Naive thymus-derived CD8-positive, alpha-beta T cell (primary cell): ENCODE measurements at places on chromosomes 5 and 9. TPM values are rescaled to one million over a fixed set of nuclear protein-coding genes. Genes with fewer than 3 reads are reported as not detected.
A peak's percentile ranks its signal among the peaks of the same experiment; 100 is the strongest.

GRCh38 chr5:149217803-149218155 lies 53.9 kb upstream of the AFAP1L1 start:
- H3K36me3 ChIP-seq = no peaks in the 10 kb centered on the region
- H3K27me3 ChIP-seq = no peaks in the 10 kb centered on the region
- H3K27ac ChIP-seq = no peak overlapping the region
- no peak for DNase-seq

GRCh38 chr9:117705386-117705785 lies 1.2 kb downstream of the TLR4 start:
- H3K36me3 ChIP-seq = no peaks in the 10 kb centered on the region
- no peak overlapping the region for H3K27ac ChIP-seq
- DNase-seq = no peak
- no peaks in the 10 kb centered on the region for H3K4me1 ChIP-seq
- H3K4me3 ChIP-seq = no peak overlapping the region
- H3K27me3 ChIP-seq = peaks cover 18% of the 10 kb centered on the region

GRCh38 chr5:127867022-127867783 lies 164.0 kb downstream of the CCDC192 start:
- H3K27me3 ChIP-seq = peaks cover 4% of the 10 kb centered on the region
- no peaks in the 10 kb centered on the region for H3K36me3 ChIP-seq
- no peaks in the 10 kb centered on the region for H3K4me1 ChIP-seq
- H3K4me3 ChIP-seq = no peak overlapping the region
- no peak overlapping the region for H3K27ac ChIP-seq

GRCh38 chr9:6944093-6944551 lies 186.3 kb downstream of the KDM4C start:
- H3K4me3 ChIP-seq = no peak overlapping the region
- H3K36me3 ChIP-seq = peaks cover 11% of the 10 kb centered on the region

DNA sequence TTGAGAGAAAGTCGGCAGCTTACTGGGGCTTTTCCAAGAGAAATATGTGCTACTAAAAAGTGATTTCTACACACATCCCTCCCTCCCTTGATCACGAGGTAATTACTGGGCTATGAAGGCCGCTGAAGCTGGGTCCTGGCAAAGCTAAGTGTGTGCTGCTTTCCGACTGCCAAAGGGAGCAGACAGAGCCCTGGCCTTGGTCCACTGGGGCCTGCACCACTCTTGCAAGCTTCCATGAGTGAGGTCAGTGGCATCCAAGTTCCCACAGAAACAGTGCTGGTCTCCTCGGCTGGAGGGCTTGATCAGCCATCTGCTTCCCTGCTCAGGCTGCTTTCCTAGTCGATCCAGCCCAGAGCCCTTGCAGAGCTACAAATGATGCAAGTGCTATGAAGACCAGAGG lies 154.8 kb upstream of the LHFPL2 start:
- no peaks in the 10 kb centered on the region for H3K27me3 ChIP-seq
- H3K4me1 ChIP-seq = peaks cover 5% of the 10 kb centered on the region
- peaks cover 47% of the 10 kb centered on the region for H3K36me3 ChIP-seq

GRCh38 chr5:143360755-143361154 lies 42.7 kb downstream of the NR3C1 start:
- H3K4me3 ChIP-seq = no peak overlapping the region
- no peak for DNase-seq
- H3K27ac ChIP-seq = no peak overlapping the region
- H3K36me3 ChIP-seq = peaks cover 22% of the 10 kb centered on the region
- H3K4me1 ChIP-seq = peaks cover 36% of the 10 kb centered on the region

DNA sequence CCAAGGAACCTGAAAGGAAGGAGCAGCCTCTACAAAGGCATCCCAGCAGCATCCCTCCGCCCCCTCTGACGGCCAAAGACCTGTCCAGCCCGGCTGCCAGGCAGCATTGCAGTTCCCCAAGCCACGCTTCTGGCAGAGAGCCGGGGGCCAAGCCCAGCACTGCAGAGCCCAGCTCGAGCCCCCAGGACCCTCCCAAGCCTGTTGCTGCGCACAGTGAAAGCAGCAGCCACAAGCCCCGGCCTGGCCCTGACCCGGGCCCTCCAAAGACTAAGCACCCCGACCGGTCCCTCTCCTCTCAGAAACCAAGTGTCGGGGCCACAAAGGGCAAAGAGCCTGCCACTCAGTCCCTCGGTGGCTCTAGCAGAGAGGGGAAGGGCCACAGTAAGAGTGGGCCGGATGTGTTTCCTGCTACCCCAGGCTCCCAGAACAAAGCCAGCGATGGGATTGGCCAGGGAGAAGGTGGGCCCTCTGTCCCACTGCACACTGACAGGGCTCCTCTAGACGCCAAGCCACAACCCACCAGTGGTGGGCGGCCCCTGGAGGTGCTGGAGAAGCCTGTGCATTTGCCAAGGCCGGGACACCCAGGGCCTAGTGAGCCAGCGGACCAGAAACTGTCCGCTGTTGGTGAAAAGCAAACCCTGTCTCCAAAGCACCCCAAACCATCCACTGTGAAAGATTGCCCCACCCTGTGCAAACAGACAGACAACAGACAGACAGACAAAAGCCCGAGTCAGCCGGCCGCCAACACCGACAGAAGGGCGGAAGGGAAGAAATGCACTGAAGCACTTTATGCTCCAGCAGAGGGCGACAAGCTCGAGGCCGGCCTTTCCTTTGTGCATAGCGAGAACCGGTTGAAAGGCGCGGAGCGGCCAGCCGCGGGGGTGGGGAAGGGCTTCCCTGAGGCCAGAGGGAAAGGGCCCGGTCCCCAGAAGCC lies 30.8 kb downstream of the CD180 start:
- H3K4me1 ChIP-seq = peaks cover 64% of the 10 kb centered on the region
- peak overlapping the region; percentile 99 for H3K27ac ChIP-seq
- peaks cover 24% of the 10 kb centered on the region for H3K36me3 ChIP-seq
- H3K27me3 ChIP-seq = no peaks in the 10 kb centered on the region
- H3K4me3 ChIP-seq = peak overlapping the region; percentile 86
- DNase-seq = peak; percentile 88

GRCh38 chr5:116516021-116516420 lies 58.6 kb downstream of the SEMA6A start:
- H3K27ac ChIP-seq = no peak overlapping the region
- no peaks in the 10 kb centered on the region for H3K27me3 ChIP-seq
- H3K36me3 ChIP-seq = peaks cover 21% of the 10 kb centered on the region
- no peak overlapping the region for H3K4me3 ChIP-seq

- H3K4me3 ChIP-seq = no peak overlapping the region
- no peak for DNase-seq
- no peaks in the 10 kb centered on the region for H3K36me3 ChIP-seq
- H3K27me3 ChIP-seq = no peaks in the 10 kb centered on the region
- H3K27ac ChIP-seq = no peak overlapping the region
Measured at GRCh38 chr5:106163233-106163632, 1507.5 kb downstream of the EFNA5 start.

DNA sequence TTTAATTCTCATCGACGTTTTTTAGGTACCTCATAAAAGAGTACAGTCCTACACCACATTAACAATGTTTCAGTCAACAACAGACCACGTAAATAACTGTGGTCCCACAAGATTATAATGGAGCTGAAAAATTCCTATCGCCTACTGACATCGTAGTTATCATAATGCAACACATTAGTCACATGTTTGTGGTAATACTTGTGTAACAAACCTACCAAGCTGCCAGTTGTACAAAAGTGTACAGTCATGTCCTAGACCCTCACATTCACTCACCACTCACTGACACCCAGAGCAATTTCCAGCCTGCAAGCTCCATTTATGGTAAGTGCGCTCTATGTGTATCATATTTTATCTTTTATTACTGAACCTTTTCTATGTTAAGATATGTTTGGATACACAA lies 16.8 kb downstream of the GNAQ start:
- H3K4me3 ChIP-seq = no peak overlapping the region
- DNase-seq = no peak
- H3K36me3 ChIP-seq = peaks cover 4% of the 10 kb centered on the region
- H3K27me3 ChIP-seq = no peaks in the 10 kb centered on the region
- H3K27ac ChIP-seq = no peak overlapping the region
- peaks cover 49% of the 10 kb centered on the region for H3K4me1 ChIP-seq

- no peak overlapping the region for H3K27ac ChIP-seq
- H3K4me3 ChIP-seq = no peak overlapping the region
- no peaks in the 10 kb centered on the region for H3K4me1 ChIP-seq
Measured at GRCh38 chr5:97529354-97529985, 346.4 kb upstream of the RIOK2 start.

GRCh38 chr9:120876842-120877240 lies at the start of gene PHF19:
Gene PHF19 (minus strand): TSS chr9:120877188. CDS start chr9:120874741, 2,447 bp downstream.
- H3K4me3 ChIP-seq = peak within 1 kb of the TSS; percentile 93
- peak within 1 kb of the TSS; percentile 98 for H3K27ac ChIP-seq
- H3K4me1 ChIP-seq = peaks cover 39% of the 10 kb centered on the region
- no peaks in the 10 kb centered on the region for H3K27me3 ChIP-seq
- H3K36me3 ChIP-seq = peaks cover 23% of the 10 kb centered on the region

- H3K27me3 ChIP-seq = no peaks in the 10 kb centered on the region
- DNase-seq = no peak
- H3K4me3 ChIP-seq = peak overlapping the region; percentile 87
- H3K27ac ChIP-seq = peak overlapping the region; percentile 77
Measured at GRCh38 chr5:14667290-14667689, 2.8 kb downstream of the OTULIN start.

- no peaks in the 10 kb centered on the region for H3K27me3 ChIP-seq
- no peaks in the 10 kb centered on the region for H3K36me3 ChIP-seq
- H3K27ac ChIP-seq = no peak overlapping the region
- no peak for DNase-seq
- H3K4me1 ChIP-seq = no peaks in the 10 kb centered on the region
Measured at GRCh38 chr5:180599981-180600553, 8.8 kb upstream of the SCGB3A1 start.

- H3K27ac ChIP-seq = no peak overlapping the region
- no peaks in the 10 kb centered on the region for H3K27me3 ChIP-seq
- no peak overlapping the region for H3K4me3 ChIP-seq
- no peak for DNase-seq
- no peaks in the 10 kb centered on the region for H3K36me3 ChIP-seq
Measured at GRCh38 chr9:28024676-28025075, 451.4 kb upstream of the C9orf72 start.

- DNase-seq = peak; percentile 16
- H3K4me3 ChIP-seq = peak overlapping the region; percentile 18
- H3K4me1 ChIP-seq = peaks cover 60% of the 10 kb centered on the region
- no peaks in the 10 kb centered on the region for H3K27me3 ChIP-seq
- H3K36me3 ChIP-seq = peaks cover 49% of the 10 kb centered on the region
Measured at GRCh38 chr9:114906922-114907571, 23.3 kb downstream of the TNFSF8 start.

GRCh38 chr9:86636519-86636918 lies 282.3 kb upstream of the TUT7 start:
- DNase-seq = no peak
- no peaks in the 10 kb centered on the region for H3K4me1 ChIP-seq
- H3K27me3 ChIP-seq = peaks cover 26% of the 10 kb centered on the region
- H3K27ac ChIP-seq = no peak overlapping the region

DNA sequence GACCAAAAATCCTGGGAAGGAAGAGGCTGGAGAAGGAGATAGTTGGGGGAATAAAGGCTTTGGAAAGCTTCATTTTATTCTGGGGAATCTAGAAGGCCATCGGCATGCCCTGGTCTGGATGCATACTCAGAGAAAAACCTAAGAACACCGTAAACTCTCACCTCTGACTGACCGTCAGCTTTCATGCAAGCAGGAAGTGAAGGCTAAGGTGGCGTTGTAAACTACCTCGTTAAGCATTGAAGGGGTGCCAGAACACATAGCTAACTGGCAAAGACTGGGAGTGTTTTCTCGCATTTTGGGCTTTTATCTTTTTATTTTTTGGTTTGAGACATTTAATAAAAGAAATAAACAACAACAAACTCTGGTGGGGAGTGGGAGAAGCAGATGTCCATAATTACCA lies 2.6 kb upstream of the SLC38A9 start:
- no peak overlapping the region for H3K27ac ChIP-seq
- H3K36me3 ChIP-seq = no peaks in the 10 kb centered on the region
- H3K4me1 ChIP-seq = peaks cover 22% of the 10 kb centered on the region
- H3K27me3 ChIP-seq = peaks cover 3% of the 10 kb centered on the region
- no peak overlapping the region for H3K4me3 ChIP-seq

GRCh38 chr9:135877791-135878527 lies 29.4 kb downstream of the CAMSAP1 start:
- peaks cover 35% of the 10 kb centered on the region for H3K36me3 ChIP-seq
- H3K27me3 ChIP-seq = no peaks in the 10 kb centered on the region
- H3K4me3 ChIP-seq = no peak overlapping the region

- H3K4me3 ChIP-seq = no peak overlapping the region
- peaks cover 11% of the 10 kb centered on the region for H3K4me1 ChIP-seq
- no peak for DNase-seq
- no peak overlapping the region for H3K27ac ChIP-seq
- H3K36me3 ChIP-seq = no peaks in the 10 kb centered on the region
Measured at GRCh38 chr5:153350175-153350883, 140.1 kb upstream of the GRIA1 start.

DNA sequence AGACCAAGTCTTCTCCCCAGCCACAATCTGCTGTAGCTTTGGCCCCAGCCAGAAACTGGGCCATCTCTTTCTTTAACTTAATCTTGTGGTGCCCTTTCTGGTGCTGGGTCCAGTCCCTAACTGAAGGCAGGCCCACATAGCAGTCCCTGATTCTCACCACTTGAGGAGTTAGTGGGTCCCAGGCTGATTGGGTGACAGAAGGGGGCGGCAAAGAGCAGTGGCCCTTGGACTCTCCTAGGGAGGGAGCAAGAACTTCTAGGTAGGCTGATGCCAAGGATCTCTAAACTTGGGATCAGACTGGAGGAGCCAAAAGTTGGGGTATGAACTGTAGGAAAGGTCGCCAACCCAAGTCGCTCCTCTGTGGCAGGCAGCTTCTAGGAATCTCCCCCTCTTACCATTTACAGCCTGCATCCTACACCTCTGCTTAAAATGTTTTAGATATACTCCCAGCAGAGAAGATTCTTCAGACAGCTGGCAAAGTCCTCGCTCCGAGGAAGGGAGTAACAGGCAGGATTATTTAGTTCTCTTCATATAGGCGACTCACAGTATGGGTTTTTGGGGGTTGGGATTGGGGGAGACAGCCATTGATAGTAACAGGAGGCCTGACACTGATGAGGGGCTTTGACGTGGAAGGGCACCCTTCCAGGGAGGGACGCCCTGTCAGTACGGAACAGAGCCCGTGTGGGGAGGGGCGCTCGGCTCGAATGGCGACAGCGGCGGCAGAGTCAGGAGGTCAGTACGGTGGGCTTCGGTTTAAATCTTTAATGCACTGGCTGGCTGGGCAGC lies 2.0 kb upstream of the CCL27 start:
- H3K4me1 ChIP-seq = peaks cover 59% of the 10 kb centered on the region
- no peaks in the 10 kb centered on the region for H3K27me3 ChIP-seq
- peak overlapping the region; percentile 91 for H3K4me3 ChIP-seq
- peak; percentile 64 for DNase-seq
- H3K36me3 ChIP-seq = peaks cover 12% of the 10 kb centered on the region

GRCh38 chr9:121156263-121156731 lies 45.4 kb downstream of the RAB14 start:
- H3K4me1 ChIP-seq = peaks cover 28% of the 10 kb centered on the region
- no peak overlapping the region for H3K4me3 ChIP-seq
- peaks cover 44% of the 10 kb centered on the region for H3K36me3 ChIP-seq

Gene PCDHB8
- not detected for total RNA-seq

Gene SPATA24
- total RNA-seq = 4.6 TPM

Gene ANKDD1B
- 0.75 TPM for total RNA-seq

Gene SV2C
- total RNA-seq = not detected

Gene TIMD4
- total RNA-seq = 26.5 TPM

Gene KCNV2
- not detected for total RNA-seq

Gene LRRC8A
- 27.5 TPM for total RNA-seq

Gene C5orf15
- total RNA-seq = 14.4 TPM

Gene PCDHA2
- total RNA-seq = not detected

Gene ACOT12
- total RNA-seq = not detected

Gene PCDHB2
- total RNA-seq = not detected

Gene FBXW2
- 81.8 TPM for total RNA-seq

Gene GOLGA1
- total RNA-seq = 28.4 TPM

Gene PLPP7
- 0.86 TPM for total RNA-seq

Gene PCDHGA2
- total RNA-seq = 0.16 TPM

Gene IER5L
- 7.5 TPM for total RNA-seq
